ENCODE measurements at places on chromosomes 11 and 22.

GRCh38 chr11:88629496-88629895 is 292.0 kb upstream of the CTSC start:
- DNase-seq, result no peak

- DNase-seq, result peak; percentile 59
These were observed 2.5 kb downstream of the USP2 start for GRCh38 chr11:119378851-119379465.

DNA sequence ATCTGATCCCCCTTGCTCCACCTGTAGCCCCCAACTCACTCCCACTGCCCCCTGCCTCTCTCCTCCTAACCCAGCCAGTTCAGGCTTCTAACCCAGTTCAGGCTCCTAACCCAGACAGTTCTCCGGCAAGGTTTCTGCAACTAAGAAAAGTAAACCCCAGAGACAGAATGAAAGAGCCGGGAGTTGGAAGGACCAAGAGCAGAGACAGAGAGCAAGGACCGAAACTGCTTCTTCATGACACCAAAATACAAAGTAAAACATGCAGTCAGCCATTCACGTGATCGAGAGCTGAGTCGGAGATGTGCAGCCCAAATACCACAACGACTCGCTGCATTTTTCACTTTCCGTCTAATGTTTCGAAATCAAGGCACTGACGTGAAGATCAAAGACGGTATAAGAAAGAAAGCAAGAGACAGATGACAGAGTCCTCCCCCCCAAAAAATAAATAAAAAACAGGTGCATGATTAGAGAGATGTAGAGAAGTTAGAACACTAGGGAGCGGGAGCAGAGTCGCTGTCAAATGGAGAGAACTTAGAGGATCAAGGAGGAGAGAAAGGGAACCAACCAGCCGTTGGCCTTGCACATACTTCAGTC is 884 bp downstream of the IL10RA start:
- DNase-seq, result no peak

- DNase-seq, result no peak
These were observed 29.3 kb upstream of the PPP2R1B start for GRCh38 chr11:111795334-111795985.

DNA sequence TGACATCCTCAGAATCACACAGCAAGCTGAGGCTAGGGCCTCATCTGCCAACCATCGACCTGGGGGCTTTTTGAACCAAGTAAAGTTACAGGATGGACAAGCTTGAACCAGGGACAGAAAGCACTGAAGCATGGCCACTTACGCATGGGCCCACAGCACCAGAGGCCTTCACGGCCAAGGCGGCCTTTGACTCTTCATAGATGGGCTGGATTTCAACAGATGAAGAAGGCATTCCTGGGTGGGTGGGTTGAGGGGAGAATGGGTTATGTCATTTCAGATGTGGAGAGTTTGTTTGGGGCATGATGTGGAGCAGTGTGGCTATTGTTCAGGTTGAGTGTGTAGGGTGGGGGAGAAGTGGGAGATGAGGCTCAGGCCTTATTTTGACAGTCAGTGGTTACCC is 60.2 kb downstream of the LRRC32 start:
- no peak for DNase-seq

GRCh38 chr11:42772886-42773285 is 538.9 kb upstream of the API5 start:
- DNase-seq, result no peak

- DNase-seq, result no peak
These were observed 32.5 kb downstream of the MN1 start for GRCh38 chr22:27769012-27769411.
